Hematopoietic multipotent progenitor cell treated with erythropoietin and hydrocortisone succinate and interleukin-3 and kit ligand, for 15 days (in vitro differentiated cells): ENCODE measurements at places on chromosomes 16 and 17.

- no peak for DNase-seq
Observed at GRCh38 chr17:40464392-40464855, 21.2 kb downstream of the IGFBP4 start.

GRCh38 chr16:80751167-80751566 lies 53.2 kb downstream of the CDYL2 start:
- no peak for DNase-seq

DNA sequence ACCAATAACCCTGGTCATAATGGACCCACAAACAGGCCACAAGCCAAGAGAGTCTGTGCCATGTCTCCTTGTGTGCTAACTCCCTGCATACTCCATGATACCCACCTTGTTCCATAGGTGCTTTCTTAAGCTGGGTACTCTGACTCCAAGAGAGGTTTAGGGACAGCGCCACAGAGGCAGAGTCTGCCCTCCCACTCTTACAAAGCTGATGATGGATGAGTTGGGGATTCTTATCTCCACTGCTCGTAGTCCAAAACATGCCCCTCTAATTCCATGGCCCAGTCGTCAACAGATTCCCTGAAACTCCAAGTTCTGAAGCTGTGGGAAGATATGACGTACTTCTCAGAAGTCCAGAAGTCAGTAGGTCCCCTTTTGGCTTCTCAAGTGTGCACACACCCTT lies 184.4 kb upstream of the CCL2 start:
- no peak for DNase-seq

DNA sequence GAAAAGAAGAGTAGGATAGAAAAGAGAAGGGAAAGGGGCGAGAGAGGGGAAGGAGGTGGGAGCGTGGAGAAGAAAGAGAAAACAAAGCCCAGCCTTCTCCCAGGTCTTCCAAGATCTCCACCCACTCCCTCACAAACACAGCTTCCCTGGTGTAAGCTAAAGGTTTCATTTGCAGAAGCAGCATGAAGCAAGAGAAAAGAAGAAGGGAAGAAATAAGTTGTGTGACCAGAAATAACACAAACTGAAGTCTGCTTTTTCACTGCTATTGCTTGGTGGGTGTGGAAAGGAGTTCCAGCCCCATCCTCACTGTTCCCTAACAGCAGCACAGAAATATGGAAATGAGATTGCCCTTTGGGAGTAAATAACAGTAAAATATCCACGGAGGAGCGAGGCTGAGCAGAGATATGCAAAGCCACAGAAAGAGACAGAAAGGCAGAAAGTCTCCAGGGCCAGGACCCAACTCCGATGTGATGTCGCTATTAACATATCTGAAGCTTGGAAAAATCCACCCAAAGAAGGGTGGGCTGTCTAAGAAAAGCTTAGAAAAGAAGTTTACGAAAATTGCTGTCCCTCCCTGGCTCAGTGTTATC lies 10.3 kb upstream of the GAS7 start:
- DNase-seq, result no peak

- peak; percentile 57 for DNase-seq
Observed at GRCh38 chr17:31492880-31493655, 101.6 kb downstream of the RAB11FIP4 start.

DNA sequence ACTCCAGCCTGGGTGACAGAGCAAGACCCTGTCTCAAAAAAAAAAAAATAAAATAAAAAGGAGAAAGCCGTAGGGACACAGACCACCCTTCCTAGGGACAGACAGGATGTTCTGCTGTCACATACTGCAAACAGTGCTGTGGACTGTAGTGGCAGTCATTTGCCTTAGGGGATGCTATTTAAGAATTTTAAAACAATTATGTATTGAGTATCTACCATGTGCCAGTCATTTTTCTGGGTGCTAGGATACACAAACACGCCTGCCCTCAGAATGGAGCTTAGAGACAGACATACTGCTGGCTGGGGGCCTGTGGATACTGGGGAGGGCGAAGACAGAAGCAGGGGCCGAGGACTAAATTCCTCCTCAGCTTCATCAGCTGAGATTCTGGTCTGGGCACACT lies 45.5 kb downstream of the MRC2 start:
- no peak for DNase-seq

- no peak for DNase-seq
Observed at GRCh38 chr17:37820313-37820994, 75.6 kb upstream of the HNF1B start.

DNA sequence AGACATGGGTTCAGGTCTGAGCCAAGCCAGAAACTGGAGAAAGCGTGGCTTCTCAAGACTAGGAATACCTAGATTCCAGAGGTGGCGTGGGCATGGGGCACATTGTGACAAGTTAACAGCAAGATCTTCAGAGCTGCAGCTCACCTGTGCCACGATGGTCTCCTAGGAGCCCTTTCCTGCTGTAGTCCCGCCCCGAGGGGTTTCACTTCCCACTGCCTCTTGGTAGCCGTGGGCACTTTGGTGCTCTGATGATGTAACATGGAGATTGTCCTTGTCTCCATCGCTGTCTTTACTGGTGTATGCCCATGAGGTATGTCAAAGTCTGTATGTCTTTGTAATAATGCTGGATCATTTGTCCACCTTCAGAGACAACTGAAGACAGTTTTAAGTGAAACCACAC lies 89.7 kb downstream of the WWOX start:
- DNase-seq, result no peak

- no peak for DNase-seq
Observed at GRCh38 chr16:81904320-81904719, 107.0 kb downstream of the SDR42E1 start.

- DNase-seq, result no peak
Observed at GRCh38 chr17:46122486-46122871, 70.8 kb downstream of the KANSL1 start.

DNA sequence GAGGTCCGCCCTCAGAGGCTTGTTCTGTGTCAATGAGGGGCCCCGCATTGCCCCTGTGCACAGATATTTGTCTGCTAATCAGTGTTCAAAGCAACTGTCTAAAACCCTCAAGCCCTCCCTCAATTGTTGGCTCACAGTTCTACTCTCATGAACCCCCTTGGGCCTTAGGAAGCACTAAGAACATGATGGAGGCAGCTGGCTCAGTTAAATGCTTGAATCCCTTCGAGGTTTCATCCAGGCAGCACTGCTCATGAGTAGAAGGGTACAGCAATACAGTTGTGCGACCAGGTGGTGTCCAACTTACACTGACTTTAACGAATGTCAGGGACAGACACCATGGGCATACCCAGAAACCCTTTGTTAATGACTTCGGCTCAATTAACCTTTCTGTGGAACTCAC lies 89.2 kb upstream of the WSCD1 start:
- DNase-seq, result no peak

- DNase-seq, result peak; percentile 34
Observed at GRCh38 chr16:31480851-31481536, 1.9 kb upstream of the SLC5A2 start.

DNA sequence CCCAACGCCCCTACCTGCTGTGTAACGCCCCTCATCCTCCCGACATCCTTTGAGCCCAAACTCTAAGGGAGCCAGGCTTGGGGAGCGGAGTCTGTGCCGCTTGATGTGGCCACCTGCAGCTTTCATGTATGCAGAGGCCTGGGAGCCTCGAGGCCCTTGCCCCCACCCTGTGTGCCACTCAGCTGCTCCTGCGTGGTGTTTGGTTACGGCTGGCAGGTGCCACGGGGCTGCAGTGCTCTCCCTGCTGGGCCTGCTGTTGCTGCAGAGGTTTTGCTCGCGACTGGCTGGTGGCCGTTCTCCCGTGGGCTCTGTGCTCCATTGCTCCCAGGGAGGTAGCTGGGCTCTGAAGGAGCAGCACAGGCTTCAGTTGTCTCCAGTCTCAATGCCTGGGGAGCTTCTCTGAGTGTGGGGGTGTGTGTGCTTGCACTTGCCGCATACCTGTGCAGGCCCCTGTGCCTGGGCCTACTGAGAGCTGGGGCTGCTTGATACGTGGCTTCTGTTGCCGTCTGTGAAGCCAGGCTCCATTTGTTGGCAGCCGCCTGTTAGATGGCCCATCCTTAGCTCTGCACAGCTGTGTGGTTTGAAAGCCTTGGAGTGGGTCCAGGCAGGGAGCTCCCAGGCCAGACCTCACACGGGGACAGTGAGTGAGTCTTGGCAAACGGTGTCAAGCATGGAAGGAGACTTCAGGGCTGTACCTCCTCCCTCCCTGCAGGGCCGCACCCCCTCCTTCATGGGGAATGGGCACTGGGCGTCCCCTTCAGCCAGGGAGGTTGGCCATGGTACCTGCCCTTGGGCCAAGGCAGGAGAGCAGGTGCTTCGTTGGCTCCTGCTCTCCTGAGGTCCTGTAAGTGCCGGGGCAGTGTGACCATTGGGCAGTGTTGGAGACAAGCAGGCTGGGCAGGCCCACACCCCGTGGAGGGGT lies 47.2 kb downstream of the PDPK1 start:
- no peak for DNase-seq

- no peak for DNase-seq
Observed at GRCh38 chr16:86368261-86368660, 142.1 kb upstream of the FOXF1 start.

GRCh38 chr17:8223356-8224126 lies 13.2 kb upstream of the AURKB start:
- DNase-seq, result peak; percentile 41

DNA sequence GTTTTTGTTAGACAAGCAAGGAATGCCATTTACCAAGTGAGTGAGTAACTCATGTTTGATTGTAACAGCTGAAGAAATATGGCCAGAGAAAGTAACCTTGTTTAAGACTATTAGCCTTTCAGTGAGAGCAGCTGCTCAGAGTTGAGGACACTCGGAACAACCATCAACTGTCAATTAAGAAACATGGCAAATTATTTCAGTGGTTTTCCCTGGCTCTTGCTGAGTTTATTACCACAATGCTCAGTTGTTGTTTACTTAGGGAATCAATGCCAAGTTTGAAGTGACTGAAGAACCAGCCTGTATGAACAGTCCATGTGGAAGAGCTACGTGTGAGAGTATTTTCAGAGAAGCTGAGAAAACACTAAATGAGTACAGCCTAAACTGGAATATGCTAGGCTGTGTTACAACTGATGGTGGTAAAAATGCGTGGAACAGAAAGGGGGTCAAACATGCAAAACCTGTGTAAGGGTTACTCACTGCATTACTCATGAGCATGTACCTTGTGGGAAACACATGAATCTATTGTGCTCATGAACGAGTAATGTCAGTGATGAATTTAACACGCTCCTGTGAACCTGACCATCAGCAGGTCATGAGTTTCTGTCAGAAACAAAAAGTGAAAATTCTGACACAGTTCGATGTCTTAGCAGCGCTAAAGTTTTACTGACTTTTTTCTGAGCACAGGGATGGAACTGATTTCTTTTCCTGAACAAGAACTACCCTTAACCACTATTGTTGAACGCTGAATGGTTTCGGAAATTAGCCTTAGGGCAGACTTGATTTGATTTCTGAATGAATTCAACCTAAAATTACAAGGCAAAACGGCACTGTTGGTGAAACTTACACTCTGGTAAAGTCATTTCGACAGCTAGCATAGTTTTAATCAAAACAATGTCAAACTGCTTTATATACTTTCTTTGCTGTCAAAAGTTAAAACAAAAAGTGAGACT lies 33.5 kb downstream of the GNA13 start:
- DNase-seq, result no peak

- no peak for DNase-seq
Observed at GRCh38 chr17:35429702-35430101, 2.6 kb downstream of the SLFN12 start.

- no peak for DNase-seq
Observed at GRCh38 chr17:41103896-41104295, 1.3 kb upstream of the KRTAP4-9 start.

DNA sequence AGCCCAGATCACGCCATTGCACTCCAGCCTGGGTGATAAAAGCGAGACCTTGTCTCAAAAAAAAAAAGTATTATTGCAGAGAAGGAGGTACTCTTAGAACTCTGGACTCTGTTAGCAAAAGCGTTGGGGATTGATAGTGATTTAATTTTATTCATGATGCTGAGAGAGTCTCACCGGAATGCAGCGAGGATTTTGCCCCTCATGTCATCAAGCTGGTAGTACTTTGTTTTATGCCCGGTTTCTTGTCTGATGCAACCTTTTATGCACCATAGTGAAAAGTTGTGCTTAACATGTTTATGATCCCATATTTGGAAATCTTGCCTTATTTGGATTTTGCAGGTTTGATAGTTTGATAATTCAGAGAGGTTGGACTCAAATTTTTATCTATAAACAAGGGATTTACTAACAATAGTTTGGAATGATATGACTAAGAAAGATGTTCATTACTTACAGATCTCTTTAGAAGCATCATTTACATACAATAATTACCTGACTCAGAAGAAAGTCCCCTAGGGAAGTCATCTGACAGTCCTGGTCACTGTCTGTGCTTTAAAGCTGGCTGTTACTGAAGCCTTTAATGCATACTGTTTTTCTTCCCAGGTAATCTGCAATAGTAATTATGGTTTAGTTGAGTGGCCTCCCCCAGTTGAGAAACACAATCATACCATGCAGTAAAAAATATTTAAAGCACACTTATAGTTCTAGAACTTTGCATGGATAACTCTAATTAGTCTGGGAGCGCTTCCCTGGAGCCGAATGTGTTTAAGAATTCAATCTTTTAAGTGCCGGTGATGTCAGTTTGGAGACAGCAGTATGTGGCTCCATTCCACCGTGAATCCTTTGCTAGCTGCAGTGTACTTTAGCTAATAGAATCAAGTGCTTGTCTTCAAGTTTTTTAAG lies 120.9 kb downstream of the PRKCA start:
- DNase-seq, result no peak

- no peak for DNase-seq
Observed at GRCh38 chr17:34841467-34841866, 119.8 kb downstream of the CCT6B start.

- no peak for DNase-seq
Observed at GRCh38 chr17:4483012-4483840, 15.5 kb upstream of the SPNS2 start.

DNA sequence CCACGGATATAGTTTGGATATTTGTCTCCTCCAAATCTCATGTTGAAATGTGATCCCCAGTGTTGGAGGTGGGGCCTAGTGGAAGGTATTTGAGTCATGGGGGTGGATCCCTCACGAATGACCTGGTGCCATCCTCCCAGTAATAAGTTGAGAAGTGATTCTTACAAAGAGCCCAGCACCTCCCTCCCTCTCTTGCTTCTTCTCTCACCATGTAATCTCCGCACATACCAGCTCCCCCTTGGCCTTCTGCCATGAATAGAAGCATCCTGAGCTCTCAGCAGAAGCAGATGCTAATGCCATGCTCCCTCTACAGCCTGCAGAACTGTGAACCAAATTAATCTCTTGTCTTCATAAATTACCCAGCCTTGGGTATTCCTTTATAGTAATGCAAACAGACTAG lies 41.9 kb upstream of the RBBP6 start:
- no peak for DNase-seq

- no peak for DNase-seq
Observed at GRCh38 chr17:8700546-8700945, 44.1 kb downstream of the CCDC42 start.
